ENCODE measurements at places on chromosomes 13 and 19.

GRCh38 chr19:16036397-16036925 lies 39.8 kb upstream of the TPM4 start:
- no peak for DNase-seq

GRCh38 chr13:33348366-33348765 lies 62.8 kb upstream of the STARD13 start:
- DNase-seq: no peak

DNA sequence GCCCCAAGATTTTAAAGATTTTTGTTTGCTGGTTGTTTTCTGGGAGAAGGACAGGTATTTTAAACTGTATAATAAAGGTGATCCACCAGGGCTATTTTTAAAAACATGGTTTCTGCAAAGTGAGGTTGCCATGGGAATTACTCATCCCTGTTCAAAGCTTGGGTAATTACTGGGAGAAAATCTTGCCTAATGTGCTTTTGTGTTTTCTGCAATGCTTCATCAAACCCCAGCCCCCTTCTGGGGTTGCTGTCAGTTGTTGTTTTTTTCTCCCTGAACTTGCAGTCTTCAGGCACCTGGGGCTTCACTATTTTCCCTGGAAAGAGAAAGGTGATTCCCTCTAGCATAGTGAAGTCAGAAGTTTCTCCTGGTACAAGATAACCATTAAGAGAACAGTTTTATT lies 277.2 kb downstream of the NALCN start:
- DNase-seq: no peak

DNA sequence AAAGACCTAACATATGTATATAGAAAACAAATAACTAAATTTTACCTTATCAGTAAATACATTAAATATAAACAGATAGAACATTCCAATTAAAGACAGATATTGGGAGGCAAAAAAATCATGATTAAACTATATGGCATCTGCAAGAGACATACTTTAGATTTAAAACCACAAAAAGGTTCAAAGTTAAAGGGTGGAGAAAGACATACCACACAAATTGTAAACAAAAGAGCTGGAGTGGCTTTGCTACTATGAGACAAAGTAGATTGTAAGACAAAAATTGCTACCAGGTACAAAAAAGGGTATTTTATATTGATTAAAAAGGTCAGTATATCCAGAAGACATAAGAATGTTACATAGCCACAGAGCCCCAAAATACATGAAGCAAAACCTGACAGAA lies 200.2 kb downstream of the KCNRG start:
- no peak for DNase-seq

GRCh38 chr13:48838193-48838973 lies 137.3 kb upstream of the FNDC3A start:
- no peak for DNase-seq

DNA sequence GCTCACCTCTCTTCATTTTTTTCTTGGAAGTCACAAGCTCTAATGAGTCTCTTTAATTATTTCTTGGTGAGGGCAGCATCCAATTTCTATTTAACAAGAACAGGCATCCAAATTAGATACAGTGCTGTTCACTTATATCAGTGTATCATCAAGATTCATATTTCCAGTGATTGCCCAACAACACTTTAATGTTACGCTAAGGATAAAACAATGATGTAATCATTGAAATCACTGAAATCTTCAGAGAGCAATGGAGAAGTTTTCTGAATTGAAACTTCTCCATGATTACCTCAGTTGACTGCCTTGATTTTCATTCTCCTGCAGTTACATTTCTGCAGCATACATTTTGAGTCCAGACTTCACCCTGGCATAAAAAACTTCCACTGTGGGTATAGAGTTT lies 17.1 kb upstream of the LRCH1 start:
- no peak for DNase-seq

GRCh38 chr19:48760504-48761205 lies 5.3 kb downstream of the FGF21 start:
- DNase-seq: no peak

DNA sequence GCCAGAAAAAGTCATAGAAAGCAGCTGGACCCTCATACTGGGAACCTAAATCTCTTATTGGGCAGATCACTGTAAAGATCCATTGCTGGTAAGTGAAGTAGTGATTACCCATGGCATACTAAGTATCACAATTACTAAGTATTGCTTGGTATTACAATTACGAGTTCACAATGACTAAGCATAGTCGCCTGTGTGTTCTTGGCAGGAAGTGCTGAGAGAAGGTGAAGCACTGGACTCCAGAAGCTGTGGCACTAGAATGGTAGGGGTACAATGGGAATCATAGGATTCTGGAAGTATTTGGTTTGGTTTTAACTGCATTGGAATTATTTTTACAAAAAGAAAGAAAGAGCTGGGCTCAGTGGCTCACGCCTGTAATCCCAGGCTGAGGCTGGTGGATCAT lies 20.3 kb downstream of the LGALS16 start:
- DNase-seq: no peak

DNA sequence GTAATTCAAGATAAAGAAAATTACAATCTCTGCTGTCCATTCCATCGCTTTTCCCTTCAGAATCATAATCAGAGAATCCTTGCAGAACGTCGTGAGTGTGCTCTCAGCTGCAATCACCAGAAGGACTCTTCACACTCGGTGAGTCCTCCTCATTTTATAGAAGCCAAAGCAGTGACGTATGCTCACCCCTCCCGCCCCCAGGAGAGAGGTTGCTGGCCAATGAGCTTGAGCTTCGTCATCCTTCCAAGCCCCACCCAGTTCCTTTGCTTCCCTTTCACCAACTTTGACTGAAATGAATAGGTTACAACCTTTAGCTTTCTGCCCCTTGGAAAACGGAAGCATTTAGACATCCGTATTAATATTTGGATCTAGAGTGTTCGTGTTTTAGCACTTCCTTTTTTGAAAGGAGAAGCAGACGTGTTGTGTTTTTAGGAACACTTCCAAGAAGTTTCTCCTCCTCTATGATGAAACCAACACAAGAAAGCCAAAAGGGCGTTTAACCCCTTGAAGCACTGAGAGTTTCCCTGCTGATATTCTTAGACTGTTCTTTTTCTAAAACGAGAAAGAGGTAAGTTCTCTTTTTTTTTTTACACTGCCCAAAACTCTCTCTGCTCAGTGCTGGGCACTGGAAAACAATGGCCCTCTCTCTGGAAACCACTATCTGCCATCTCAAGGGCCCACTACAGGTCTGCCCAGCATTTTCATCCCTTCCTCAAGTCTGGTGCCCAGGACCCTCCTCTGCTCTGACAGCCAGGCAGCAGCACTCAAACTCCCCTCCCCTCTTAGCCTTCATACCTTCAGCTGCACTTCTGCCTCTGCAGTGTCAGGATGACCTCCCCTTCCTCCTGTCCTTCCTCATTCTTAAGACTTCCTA lies 44.3 kb upstream of the CEACAM21 start:
- peak; percentile 77 for DNase-seq

- DNase-seq: no peak
These were observed 8.1 kb downstream of the TMEM147 start for GRCh38 chr19:35553385-35554000.

Measured in effector CD8-positive, alpha-beta T cell (primary cell).